H9 (cell line): ENCODE measurements at places on chromosomes 5 and 9.

GRCh38 chr5:170173647-170174046 lies 59.1 kb upstream of the C5orf58 start:
- no peak for DNase-seq

- DNase-seq: no peak
Observed at GRCh38 chr5:123732257-123732656, 220.3 kb downstream of the CSNK1G3 start.

GRCh38 chr9:114108016-114108833 lies 9.1 kb upstream of the KIF12 start:
- DNase-seq: peak; percentile 92

- no peak for DNase-seq
Observed at GRCh38 chr5:2916076-2916682, 164.7 kb upstream of the IRX2 start.

DNA sequence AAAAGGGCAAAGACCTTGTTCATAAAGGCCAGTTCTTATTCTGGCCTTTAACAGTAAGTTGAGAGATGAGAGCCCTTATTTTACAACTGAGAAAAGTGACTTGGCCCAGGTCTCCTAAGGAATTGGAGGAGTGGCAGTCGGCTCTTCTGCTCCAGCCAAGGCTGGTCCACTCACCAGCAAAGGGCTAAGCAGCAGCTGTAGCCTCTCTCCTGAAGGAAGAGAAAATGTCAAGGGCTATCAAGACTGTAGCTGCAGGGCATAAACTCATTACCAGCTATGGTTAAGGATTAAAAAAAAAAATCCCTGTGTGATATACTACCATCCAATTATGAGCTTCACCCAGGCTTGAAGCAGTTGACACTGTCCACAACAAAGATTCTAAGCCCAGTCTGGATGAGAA lies 138.6 kb upstream of the RAD23B start:
- DNase-seq: no peak

- peak; percentile 64 for DNase-seq
Observed at GRCh38 chr9:6632516-6633183, 12.9 kb downstream of the GLDC start.

GRCh38 chr5:122008061-122008460 lies 46.3 kb downstream of the SRFBP1 start:
- DNase-seq: no peak

GRCh38 chr5:150342583-150342982 lies 14.9 kb upstream of the TCOF1 start:
- no peak for DNase-seq

- DNase-seq: peak; percentile 40
Observed at GRCh38 chr9:110579862-110580219, 300 bp upstream of the SVEP1 start.

- no peak for DNase-seq
Observed at GRCh38 chr9:92432350-92432749, 8.1 kb upstream of the OMD start.

- no peak for DNase-seq
Observed at GRCh38 chr9:3660936-3661335, 135.1 kb upstream of the RFX3 start.

DNA sequence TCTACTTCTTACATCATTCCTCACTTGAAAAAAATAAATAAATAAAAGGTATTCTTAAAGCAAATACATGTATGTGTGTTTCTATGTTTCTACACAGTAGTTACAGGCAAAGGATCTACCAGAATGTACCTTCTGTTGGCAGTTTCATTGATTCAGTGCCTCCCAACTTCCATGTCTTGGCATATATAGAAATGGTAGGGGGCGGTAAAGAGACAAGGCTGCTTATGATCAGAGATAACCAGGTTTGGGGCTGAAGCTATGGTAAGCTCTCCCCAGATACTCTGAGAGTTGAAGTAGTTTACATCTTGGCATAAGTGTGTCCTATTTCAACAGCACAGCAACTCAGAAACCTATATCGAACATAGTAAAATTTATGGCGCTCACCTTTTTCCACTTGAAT lies 1075.4 kb upstream of the C9orf72 start:
- no peak for DNase-seq

GRCh38 chr5:19532936-19533335 lies 455.1 kb downstream of the CDH18 start:
- DNase-seq: no peak

- no peak for DNase-seq
Observed at GRCh38 chr9:83639266-83639665, 16.3 kb downstream of the IDNK start.

GRCh38 chr9:127559247-127559680 lies 52.8 kb upstream of the STXBP1 start:
- no peak for DNase-seq

DNA sequence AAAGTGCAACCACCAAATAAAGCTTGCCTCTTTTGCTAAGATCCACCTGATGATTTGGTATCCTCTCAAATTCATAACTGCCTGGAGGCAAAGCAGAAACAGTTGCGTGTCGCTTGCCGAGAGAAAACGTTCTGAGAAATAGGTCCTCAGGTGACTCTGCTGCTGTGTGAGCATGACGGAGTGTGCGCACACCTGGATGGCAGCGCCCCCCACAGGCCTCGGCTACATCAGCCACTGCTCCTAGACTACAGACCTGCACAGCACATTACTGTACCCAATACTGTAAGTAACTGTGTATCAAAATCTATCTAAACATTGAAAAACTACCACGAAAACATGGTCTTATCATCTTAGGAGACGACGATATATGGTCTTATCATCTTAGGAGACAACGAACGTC lies 87.4 kb downstream of the CAMSAP1 start:
- no peak for DNase-seq

- DNase-seq: no peak
Observed at GRCh38 chr5:96294884-96295202, 138.2 kb downstream of the PCSK1 start.

DNA sequence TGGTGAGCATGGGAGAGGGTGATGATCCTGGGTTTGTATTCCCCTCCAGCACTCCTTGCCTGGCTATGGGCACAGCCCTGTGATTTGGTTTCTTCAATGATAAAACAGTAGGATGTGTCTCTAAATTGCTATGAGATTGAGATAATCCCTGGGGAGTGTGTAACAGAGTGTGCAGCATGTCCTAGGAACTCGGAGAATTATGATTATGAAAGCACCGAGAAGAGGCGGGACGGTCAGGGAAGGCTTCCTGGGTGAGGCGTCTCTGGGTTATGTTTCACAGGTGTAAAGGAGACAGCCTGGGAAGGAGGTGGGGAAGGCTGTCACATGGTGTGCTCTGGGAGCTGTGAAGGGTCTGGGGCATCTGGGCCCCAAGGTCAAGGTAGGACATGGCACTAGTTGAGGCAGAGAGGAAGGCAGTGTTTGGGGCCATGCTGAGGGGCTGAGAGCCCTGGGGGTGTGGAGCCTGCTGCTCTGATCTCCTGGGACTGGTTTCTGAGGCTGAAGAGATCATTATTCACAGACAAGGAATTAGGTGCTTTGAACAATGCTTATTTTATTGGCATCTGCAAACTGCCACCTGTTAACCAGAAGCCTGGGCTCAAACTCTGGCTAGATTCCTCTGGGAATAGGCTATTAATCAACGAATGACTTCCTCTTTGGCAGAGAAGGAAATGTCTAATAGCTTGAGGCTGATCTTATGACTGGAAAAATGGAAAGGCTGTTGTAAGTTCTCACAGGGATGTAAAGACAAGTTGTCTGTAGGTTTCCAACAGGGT lies 73.8 kb upstream of the IL12B start:
- DNase-seq: no peak

GRCh38 chr5:167840527-167841130 lies 450.8 kb upstream of the WWC1 start:
- DNase-seq: no peak

DNA sequence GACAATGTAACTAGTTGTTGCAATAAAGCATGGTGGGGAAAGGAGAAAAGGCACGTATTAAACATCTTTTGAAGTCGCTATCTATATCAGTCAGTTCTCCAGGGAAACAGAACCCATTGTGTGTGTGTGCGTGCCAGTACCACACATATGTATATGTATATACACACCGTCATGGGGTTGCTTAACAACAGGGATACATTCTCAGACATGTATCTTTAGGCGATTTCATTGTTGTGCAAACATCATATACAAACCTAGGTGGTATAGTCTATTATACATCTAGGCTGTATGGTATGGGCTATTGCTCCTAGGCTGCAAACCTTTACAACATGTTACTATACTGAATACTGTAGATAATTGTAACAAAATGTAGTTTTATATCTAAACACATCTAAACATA lies 2.3 kb downstream of the CDKN2B-AS1 start:
- no peak for DNase-seq

DNA sequence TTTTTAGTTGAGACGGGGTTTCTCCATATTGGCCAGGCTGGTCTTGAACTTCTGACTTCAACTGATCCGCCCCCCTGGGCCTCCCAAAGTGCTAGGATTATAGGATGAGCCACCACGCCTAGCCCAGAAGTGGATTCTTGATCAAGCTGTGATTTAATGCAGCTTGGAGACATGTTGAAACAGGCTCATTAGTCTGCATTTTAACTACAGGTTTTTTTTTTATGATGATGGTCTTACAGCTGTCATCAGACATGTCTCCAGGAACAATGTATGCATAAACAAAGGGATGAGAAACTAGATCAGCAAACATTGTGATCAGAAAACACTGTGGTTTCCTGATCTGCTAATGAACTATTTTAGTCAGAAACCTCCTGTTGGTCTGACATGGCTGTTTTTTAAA lies 30.0 kb upstream of the PLPP1 start:
- no peak for DNase-seq

- no peak for DNase-seq
Observed at GRCh38 chr9:137851516-137852267, 25.9 kb upstream of the CACNA1B start.

GRCh38 chr9:93093127-93093876 lies 2.7 kb upstream of the CARD19 start:
- no peak for DNase-seq

GRCh38 chr9:90098408-90098807 lies 493.6 kb downstream of the GADD45G start:
- DNase-seq: no peak

GRCh38 chr9:967903-968641 lies 8.4 kb upstream of the DMRT3 start:
- DNase-seq: peak; percentile 76

GRCh38 chr5:144369006-144369405 lies 198.3 kb downstream of the KCTD16 start:
- DNase-seq: no peak

DNA sequence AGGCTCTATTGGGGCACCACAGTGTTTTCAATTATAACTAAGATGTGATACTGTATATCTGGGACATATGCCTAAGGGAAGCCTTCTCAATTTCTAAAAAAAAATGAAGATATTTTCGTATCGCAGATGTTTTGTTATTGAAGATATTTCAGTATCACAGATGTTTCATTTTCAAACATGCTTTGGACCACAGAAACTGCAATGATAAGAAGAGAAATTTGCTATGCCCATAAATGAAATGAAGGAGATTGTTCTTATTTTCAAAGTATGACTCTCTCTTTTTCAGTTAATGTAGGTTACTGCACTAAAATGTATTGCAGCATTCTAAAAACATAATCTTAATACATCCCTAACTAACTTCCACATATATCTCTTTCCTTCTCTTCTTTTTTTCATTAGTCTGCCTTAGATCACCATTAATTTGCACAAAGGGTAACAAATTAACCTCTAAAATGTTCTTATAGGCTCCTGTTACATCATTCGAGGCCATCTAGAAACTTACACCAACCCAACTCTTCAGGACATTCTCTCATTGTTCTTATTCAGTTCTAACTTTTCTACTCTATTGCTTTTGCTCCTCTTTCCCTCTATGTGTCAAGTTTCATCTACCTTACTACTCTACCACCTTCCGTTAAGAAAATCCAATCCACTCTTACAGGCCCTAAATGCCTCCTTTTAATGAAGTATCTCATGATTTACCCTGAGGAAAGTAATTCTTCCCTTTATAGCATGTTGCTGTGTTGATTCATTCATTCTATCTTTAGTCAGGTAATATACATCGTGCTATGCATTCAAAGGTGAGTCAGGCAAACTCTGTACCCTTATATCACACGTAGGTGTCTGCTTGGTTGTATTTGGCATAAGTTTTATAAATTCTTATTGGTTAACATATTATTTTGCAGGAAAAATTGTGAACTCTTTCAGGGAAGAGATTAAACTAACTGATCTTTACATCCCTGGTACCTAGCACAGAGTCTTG lies 70.5 kb downstream of the ST8SIA4 start:
- DNase-seq: no peak

DNA sequence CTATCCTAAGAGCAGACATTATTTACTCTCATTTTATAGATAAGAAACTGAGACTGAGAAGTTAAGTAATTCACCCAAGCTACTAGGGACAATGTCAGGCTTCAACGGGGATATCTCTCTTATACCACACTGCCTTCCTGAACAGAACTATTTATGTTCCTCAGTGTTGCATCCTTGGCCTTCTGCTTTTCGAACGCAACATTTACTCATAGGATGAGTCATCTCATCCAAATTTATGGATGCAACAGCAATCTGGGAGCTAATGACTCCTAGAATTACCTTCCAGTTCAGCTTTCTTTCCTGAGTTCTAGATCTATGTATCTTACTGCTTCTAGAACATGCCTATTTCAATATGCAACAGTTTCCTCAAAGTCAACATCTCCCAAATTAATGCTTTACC lies 103.6 kb upstream of the PAM start:
- DNase-seq: no peak

DNA sequence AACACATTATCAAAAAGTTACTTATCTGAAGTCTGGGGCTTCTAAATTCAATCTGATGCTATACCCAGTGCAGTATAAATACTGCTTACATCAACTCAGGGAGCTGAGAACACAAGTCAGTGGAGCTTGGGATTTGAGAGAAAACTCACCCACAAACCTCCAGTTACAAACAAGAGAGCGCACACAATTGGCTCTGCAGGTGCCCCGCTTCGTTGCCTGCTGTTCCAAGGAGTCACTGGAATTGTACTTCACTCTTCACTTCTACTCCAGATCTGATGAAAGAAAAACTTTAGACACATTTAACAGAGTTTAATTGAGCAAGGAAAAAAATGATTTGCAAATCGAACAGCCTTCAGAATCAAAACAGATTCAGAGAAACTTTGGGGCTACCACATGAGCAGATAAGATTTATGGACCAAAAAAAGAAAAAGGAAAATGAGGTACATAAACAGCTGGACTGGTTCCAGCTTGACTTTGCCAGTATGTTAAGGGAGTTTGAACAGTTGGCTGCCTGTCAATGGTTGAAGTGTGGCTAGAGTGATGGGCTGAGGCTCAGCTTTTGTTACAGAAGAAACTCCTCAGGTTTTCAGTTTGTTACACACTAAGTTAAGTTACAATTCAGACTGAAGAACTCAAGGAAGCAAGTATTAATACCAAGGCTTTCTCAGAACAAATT lies 156.6 kb downstream of the AOPEP start:
- no peak for DNase-seq

- no peak for DNase-seq
Observed at GRCh38 chr5:100161868-100162267, 373.3 kb upstream of the FAM174A start.

GRCh38 chr9:91758491-91758981 lies 191.5 kb downstream of the ROR2 start:
- DNase-seq: peak; percentile 83

DNA sequence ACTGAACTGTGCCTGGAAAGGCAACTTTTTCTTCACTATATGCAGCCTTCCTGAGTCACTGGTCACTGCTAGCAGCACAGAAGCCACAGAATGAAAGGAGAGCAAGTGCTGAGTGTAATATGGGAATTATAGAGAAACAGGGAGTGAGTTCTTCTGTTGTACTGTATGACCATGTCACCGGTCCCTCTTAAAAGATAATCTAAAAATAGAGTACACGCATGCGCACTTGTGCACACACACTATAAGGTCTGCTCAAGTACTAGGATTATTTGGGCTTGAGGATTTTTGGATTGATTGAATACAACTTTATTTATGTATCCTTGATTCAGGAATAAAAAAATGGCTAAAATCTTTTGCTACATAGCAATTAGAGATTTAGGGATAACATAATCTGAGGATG lies 571.9 kb downstream of the PDE4D start:
- DNase-seq: no peak
